ENCODE measurements at places on chromosomes 12 and 14.

GRCh38 chr14:45381091-45381490, 128.1 kb upstream of the MIS18BP1 start:
- no peak for DNase-seq

DNA sequence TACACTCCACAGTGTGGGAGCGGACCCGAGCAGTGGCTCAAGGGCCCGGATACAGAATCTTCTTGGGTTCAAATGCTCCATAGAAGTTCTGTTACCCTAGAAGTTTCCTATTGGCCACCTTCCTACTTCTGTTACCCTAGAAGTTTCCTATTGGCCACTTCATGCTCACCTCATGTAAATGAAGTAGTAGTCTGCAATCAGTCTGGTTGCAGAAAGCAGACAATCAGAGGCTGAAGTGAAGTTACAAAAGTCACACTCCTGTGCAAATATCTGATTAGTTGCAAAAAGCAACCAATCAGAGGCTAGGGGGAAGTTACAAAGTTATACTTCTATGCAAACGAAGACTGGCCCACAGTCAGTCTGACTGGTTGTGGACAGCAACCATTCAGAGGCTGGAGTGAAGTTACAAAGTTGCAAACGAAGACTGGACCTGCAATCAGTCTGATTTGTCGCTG, 77.8 kb upstream of the CPNE8 start:
- no peak for DNase-seq

GRCh38 chr14:104040539-104040938, 45.0 kb upstream of the ASPG start:
- no peak for DNase-seq

GRCh38 chr12:90167518-90168208, 459.0 kb upstream of the ATP2B1 start:
- no peak for DNase-seq

DNA sequence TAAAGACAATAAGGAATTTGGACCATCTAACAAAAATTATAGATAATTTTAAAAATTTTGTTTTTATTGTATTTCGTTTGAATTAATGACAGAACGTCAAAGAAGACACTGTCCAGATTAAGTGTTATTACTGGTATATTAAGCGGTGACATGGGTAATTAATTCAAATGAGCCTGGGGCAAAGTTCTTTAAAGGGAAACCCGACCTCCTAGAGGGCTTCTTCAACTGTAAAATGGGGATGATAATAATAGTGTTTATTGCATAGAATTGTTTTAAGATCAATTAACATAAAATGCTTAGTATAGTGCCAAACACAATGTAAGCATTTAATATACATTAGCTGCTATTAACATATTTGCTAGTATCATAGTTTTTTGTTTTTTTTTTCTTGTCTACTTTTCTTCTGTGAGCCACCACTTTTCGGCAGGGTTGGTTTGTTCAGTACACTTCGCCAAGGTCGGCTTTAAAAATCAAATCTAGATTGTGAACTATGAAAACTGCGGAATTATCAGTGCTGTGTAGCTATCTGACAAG, 514 bp upstream of the LARP4 start:
- DNase-seq: no peak

DNA sequence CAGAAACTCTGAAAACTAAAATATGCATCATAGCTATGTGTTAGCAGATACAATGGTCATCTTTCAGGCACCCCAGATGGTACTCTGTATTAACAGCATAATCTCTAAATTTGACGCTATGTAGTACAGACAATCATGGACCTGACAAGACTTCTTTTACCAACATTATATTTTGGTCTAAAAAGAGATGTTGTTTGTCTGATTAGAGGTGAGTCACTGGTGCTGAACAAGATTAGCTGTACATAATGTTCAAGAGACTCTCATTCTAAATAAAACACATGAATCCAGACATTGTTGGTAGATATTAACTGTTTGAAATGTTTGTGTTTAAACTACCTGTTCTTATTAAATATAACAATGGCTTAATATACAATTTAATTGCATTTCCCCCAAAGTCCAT, 146.4 kb upstream of the LMNTD1 start:
- DNase-seq: no peak

- peak; percentile 9 for DNase-seq
These were observed 158.0 kb upstream of the AMIGO2 start for GRCh38 chr12:47237751-47238211.

- DNase-seq: no peak
These were observed 370.9 kb upstream of the KITLG start for GRCh38 chr12:88951177-88951576.

GRCh38 chr12:2960996-2961616, 1.9 kb downstream of the TEAD4 start:
- peak; percentile 26 for DNase-seq

- no peak for DNase-seq
These were observed 94.6 kb upstream of the PRICKLE1 start for GRCh38 chr12:42683933-42684801.

DNA sequence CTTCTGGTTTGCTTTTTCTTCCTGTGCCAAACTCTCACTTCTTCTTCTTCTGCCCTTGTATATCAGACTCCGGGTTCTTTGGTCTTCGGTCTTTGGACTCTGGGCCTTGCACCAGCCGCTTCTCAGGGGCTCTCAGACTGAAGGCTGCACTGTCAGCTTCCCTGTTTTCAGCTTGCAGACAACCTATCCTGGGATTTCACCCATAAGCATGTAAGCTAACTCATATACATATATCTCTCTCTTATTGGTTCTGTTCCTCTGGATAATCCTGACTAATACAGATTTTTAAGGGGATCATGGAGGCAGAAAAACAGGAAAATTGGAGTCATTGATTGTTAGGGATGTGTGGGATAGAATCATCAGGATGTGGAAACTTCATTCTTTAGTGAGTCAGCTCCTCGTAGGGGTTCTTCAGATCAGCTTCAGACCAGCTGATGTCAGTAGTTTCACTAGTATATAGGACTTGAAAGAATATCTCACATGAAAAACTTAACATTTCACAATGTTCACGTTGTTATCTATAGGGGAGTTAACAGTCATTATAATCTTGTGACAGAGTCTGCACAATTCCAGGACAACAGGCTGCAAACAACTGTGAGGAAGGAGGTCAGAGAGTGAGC, 102.9 kb downstream of the RASSF9 start:
- DNase-seq: peak; percentile 43

- peak; percentile 34 for DNase-seq
These were observed 265.6 kb downstream of the AACS start for GRCh38 chr12:125330645-125331341.

DNA sequence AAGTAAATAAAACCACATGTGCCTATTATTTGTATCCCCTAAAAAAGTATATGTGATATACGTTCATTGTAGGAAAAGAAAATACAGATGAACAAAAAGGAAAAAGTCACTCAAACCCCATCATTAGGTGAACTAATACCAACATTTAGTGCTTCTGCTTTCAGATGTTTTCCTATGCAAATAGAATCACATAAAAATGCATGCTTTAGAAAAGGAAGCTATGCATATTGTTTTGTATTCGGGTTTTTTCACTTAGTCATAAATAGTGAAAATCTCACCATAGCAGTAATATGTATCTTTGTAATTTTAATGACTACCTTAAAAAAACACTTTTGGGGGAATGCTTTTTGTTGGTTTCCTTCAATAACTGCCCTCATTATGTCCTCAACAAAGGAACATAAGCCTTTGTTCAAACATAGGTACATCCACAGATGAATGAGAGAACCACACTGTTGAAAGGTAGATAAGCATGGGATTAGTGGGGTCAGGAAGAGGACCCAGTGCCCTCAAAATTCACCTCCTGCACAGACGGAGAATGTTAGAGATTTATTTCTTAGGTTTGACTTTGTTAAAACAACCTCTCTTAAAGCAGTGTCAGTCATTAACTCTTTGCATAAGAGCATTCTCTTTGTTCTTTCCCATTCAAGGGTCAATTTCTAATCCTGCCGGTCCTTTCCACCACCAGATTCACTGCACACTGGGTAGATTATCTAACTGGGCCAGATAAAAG, 6.5 kb downstream of the AMDHD1 start:
- DNase-seq: no peak

GRCh38 chr12:45400991-45401390, 185.1 kb downstream of the ANO6 start:
- no peak for DNase-seq

GRCh38 chr14:27642251-27642866, 1044.5 kb upstream of the NOVA1 start:
- DNase-seq: no peak

GRCh38 chr14:21556378-21557083, 23.3 kb downstream of the OR10G3 start:
- no peak for DNase-seq

DNA sequence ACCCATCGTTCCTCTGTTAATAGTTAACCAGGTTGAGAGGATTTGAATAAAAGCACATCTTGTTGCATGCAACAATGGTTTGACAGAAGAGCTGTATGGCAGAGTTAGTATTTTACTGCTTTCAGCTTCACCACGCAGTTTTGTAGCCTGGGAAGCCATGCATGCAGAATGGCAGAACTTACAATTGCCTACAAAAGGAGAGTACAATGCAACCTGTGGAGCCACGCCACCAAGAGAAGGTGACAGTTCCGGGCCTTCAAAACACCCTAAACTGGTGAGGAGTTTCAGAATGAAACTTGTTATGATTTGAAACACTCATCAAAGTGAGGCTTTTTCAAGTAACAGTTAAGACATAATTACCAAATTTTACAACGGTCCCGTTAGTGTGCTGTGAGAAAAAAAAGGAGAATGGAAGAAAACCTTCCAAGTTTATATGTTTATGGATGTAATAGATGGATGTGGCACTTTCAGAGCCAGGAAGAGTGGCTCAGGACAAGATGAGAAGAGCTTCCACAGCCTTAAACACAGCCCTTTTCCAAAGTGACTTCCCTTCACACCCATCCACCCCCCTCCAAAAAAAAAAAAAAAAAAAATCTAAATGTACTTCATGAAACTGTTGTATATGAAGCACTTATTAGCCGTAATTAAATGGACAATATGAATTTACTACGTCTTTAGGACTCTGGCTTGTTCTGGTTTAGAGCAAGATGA, 158.7 kb downstream of the EGLN3 start:
- no peak for DNase-seq

- no peak for DNase-seq
These were observed 16.7 kb upstream of the PRKCH start for GRCh38 chr14:61304688-61305087.

DNA sequence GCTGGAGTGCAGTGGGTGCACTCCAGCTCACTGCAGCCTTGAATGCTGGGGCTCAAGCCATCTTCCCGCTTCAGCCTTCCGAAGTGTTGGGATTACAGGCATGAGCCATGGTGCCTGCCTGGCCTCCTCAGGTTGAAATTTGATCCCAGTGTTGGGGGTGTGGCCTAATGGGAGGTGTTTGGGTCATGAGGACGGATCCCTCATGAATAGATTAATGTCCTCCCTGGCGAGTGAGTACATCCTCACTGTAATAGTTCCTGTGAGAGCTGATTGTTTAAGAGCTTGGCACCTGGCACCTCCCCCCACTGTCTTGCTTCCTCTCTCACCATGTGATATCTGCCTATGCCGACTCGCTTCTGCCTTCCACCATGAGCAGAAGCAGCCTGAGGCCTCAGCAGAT, 84.7 kb downstream of the TSPAN9 start:
- DNase-seq: no peak

- DNase-seq: peak; percentile 91
These were observed 10.0 kb downstream of the TMCC3 start for GRCh38 chr12:94640134-94640928.

DNA sequence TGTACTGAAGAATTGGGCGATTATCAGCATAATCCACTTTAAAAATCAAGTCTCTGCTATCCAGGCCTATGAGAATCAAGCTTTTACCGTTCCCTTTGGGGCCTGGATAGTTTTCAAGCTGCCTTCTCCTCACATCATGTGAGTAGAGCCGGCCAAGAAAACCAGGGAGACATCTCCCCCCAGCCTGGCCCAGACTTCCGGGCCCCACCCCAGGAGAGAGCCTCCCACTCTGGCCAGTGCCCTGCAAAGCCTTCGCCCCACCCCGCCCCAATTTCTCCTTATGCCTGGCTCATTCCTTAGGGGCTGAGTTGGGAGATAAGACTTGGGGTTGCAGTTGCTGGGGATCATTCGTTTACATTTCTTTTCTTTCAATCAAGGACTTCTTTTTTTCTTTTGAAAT, 1.4 kb upstream of the TMEM132C start:
- DNase-seq: no peak

DNA sequence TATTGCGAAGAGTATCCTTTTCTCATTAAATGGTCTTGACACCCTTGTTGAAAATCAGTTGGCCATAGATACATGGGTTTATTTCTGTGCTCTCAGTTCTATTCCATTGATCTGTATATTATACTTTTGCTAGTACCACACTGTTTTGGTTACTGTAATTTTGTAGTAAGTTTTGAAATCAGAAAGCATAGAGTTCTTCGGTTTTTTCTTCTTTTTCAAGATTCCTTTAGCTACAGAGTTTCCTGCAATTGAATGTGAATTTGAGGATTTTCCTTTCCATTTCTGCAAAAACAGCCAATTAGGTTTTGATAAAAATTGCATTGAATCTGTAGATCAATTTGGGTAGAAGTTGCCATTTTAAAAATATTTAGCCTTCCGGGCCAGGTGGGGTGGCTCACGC, 60.2 kb downstream of the ARHGAP5 start:
- no peak for DNase-seq

DNA sequence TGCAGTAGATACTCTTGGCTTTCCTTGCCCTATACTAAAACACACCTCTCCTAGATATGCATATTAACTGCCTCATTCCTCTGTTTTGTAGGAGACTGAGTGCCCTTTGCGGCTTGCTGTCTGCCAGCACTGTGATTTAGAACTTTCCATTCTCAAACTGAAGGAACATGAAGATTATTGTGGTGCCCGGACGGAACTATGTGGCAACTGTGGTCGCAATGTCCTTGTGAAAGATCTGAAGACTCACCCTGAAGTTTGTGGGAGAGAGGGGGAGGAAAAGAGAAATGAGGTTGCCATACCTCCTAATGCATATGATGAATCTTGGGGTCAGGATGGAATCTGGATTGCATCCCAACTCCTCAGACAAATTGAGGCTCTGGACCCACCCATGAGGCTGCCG, 15.4 kb downstream of the TRAFD1 start:
- no peak for DNase-seq

- DNase-seq: no peak
These were observed 491.0 kb downstream of the NAV3 start for GRCh38 chr12:78321696-78322095.

DNA sequence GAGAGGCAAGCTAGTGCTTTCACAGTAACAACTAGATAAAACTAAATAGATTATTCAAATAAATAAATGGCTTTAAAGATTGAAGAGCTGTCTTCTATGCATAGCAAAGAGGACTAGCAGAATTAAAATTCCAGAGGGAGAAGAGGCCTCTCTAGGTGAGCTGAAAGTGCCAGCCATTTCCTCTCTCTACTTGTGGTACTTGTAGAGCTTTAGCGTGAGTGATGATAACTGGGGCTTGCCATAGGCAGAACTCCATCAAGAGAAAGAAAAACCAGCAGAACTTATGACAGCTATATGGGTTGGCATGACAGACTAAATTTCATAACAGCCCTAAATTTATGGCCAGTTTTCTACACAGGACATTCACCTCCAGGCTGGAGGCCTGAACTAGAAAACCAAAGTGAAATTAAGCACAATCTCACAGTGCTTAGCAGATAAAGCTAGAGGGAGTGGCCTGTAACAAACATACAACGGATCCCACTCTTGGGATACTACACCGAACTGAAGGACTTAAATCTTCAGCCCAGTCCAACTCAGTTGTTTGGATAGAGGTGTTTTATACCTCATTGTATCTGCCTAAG, 11.0 kb downstream of the SPTLC2 start:
- no peak for DNase-seq
